ENCODE measurements at places on chromosomes 6 and 20.

DNA sequence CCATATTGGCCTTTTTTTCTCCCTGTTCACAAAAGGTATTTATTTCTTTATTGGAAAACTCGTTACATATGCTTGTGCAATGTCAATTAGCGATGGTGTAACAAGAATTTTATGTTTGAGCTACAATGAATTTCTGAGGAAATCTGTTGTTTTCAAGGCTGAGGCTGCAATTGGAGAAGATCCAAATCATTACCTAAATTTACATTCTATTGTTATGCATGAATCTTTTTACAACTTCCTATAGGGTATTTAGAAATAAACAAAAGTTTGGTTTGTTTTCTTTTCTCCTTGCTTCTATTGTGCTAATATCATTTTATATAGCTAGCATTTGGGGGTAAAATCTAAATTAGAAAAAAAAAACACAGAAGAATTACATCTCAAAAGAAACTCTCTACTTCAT is 34.7 kb upstream of the NKAIN2 start:
- DNase-seq, result no peak

DNA sequence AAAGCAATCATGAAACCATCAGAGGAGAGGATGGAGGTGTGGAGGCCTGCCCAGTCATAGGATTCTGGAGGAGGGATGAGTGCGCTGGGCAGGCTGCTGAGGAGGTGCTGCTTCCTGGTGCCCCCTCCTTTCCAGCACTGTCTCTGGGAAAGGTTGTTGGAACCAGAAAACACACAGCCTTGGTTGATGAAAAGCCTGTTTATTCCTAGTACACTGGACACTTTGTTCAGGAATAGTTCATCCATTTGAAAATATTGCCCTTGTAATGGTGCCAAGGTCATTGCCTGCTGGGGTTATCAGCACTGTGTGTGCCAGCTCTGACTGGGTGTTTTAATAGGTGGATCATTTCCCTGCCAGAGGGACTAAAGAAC is 83.7 kb upstream of the ARMC2 start:
- DNase-seq, result no peak

- no peak for DNase-seq
Observed at GRCh38 chr6:24145690-24146131, 19.7 kb downstream of the NRSN1 start.

DNA sequence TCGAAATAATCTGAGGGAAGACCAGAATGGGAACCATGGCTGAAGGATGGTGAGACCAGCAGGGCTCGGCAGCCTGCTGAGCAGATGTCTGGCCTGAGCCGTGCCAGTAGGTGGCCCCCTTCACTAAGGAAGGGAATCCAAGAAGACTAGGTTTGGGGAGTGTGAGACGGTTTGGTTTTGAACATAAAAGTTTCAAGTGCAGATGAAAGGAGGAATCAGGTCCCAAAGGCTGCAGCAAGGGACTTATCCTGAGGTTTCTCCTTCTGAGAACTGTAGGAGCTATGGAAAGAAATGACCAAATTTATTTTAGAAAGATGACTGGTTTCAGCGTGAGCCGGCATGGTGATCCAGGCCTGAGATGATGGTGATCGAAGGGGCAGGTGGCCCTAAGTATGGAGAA is 4.6 kb upstream of the OSER1 start:
- peak; percentile 42 for DNase-seq

GRCh38 chr6:28060405-28060804 is 20.0 kb upstream of the ZNF165 start:
- DNase-seq, result no peak

GRCh38 chr6:22250486-22250885 is 46.4 kb downstream of the PRL start:
- no peak for DNase-seq

DNA sequence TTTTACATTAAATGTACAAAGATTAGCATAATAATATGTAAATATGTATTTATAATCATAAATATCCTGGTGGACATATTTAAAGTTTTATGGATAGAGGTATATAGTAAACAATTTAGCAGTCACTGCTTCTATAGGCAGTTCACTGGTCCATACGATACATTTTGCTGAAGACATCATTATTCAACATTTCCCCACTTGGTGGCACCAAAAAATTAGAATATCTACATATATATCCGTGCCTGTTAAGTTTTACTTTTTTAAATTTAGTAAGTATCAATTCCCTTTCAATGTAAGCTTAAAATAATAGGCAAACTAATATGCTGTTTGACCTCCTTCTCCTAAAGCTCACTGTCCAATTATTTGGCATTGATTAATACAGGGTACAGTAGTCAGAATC is 64.2 kb downstream of the LMBRD1 start:
- no peak for DNase-seq

GRCh38 chr6:14719270-14719669 is 526.6 kb upstream of the JARID2 start:
- no peak for DNase-seq

DNA sequence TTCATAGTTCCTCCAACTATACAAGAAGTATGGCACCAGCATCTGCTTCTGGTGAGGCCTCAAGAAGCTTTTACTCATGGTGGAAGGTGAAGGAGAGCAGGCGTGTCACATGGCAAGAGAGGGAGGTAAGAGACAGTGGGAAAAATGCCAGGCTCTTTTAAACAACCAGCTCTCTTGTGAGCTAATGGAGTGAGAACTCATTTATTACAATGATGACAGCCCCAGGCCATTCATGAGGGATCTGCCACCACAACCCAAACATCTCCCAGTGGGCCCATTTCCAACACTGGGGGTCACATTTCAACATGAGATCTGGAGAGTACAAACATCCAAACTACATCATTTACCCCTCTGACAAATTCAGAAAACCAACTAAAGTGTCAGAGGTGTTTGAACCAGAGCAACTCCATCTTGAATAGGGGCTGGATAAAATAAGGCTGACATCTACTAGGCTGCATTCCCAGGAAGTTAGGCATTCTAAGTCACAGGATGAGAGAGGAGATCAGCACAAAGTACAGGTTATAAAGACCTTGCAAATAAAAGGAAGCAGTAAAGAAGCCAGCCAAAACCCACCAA is 2.2 kb upstream of the UBD start:
- no peak for DNase-seq

DNA sequence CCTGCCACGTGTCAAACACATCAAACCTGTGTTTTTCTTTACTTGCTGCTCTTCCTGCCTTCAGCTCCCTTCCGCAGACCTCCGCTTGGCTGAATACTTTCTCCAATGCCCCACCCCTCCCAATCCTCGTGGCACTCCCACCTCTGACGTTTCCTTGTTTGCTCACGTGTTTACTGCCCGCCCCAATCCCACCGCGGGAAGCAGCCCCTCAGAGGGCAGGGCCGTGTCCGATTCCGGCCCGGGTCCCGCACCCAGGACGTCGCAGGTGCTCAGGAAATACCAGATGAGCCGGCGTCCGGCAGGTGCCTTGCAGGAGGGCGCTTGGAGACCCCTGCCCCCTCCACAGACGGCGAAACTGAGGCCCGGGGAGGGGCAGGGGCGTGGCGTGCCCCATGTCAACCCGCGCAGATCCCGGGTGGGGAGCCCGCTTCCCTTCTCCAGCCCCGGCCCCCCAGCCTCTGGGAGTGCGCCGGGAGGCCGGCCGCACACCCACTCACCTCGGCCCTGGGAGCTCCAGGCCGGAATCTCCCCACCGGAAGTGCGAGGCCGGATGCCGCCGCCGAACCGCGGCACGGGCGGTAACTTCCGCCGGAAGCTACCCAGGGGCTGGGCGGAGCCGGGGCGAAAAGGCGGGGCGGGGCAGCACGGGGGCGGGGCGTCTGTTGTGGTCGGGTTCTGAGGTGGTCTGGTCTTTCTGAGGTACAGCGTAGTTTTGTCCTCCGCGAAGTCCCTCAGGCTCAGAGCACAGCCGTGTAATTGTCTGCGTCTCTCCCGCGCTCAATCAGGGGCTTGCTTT is 42.3 kb downstream of the ELMO2 start:
- peak; percentile 63 for DNase-seq

DNA sequence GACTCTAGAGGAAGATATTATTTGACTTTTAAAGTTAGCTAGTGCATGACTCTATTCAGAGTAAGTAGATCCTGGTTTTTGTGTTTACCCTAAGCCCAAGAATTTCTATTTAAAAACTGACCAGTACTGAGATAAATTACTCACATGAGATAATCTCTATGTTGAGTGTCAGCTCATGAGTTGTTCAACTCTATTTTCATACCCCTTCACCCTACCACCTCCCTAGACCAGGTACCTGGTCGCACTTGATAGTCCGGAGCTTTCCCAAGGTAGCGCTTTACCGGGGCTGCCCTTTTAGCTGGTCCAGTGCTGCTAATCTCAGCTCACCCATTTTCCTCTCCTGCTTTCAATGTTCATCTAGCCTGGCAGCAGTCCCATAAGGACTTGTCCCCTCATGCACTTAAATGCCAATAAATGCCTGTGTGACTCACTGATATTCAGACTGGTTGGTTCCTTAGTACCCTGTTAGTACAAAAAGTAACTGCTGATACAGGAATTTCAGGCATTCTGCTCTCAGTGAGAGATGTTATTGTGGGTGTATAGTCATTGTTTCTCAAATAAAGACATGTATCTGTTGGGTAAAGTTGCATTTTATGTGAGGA is 503.9 kb downstream of the ADGRB3 start:
- DNase-seq, result no peak

- no peak for DNase-seq
Observed at GRCh38 chr6:132633362-132633761, 9.3 kb upstream of the TAAR2 start.

DNA sequence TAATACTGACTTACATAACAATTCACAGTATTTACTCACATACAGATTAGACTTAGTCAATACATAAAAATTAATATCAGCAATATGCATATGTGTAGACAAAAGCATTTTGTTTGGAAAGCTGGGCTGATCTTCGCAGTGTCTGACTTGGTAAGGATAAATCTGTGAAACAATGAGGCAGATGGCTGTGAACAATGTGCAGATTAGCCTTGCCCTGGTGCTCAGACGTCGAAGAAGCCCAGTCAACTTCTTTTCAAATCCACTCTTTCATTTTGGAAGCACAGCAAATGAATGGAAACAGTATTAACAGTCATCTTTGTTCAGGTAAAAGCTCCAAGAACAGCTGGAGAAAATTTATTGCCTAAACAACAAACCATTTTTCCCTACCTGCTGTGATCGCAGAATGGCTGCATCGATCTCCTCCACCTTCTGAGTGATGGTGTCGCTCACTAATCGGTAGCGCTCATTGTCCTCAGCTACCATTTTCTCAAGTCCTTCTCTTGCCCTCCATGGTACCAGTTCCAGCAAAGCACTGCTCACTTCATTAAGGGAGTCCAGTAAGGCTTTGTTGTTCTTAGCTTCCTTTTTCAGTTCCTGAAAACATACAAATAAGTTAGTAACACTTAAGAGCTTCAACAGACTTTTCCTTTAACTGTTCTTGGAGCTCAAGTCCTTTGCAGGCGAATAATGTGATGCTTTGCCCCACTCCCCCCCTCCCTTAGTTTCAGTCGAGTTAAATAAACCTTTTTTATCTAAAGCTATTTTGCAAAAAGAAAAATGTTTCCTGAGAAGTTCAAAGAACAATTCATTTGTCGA is 116.5 kb downstream of the DST start:
- DNase-seq, result no peak

DNA sequence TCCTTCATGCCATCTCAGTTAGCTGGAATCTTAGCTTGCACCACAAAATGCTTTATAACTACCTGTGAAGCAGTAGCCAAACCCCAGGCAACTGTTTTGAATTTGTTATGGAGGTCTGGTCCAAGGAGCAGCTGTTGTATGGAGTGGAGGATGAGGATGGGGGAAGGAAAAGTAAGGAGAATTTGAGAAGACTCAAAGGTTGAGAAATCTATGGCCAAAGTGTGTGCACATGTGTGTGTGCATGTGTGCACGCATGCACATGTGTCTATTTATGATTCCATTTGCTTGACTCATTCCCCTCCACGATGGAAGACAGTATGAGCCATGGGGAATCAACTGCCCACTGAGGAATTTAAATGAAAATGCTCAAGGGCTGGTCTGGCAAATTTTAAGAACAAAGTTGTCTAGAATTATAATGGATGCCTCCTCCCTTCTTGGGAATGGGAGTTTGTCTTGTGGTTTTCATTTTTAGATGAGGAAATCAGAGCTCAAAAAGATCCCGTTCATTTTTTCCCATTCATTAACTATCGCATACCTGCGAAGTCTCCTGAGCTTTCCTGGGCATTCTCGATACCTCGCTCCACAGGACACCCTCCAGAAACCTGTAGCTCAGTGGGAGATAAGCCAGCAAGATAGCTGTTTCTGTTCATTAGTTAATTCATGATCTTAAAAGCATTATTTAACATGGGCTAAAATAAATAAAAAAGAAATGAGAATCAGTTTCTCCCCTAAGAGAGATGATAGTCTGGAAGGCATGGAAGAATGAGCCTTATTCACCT is 152.3 kb upstream of the NEDD9 start:
- DNase-seq, result no peak

DNA sequence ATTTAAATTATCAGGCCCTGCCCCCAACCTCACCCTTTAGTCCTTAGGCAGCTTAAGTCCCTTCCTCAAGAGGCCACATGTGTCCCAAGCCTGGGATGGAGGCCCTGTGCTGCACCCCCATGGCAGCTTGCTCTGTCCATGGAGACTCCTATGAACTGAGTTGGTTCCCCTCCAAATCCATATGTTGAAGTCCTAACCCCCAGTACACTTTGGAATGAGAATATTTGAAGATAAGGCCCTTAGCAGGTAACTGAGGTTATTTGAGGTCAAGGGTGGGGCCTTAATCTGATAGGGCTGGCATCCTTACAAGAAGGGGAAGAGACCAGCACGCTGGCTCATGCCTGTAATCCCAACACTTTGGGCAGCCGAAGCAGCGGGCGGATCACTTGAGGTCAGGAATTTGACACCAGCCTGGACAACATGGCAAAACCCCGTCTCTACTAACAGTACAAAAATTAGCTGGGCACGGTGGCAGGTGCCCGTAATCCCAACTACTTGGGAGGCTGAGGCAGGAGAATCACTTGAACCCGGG is 6.7 kb upstream of the BEND3 start:
- no peak for DNase-seq

GRCh38 chr6:14738497-14738896 is 507.4 kb upstream of the JARID2 start:
- no peak for DNase-seq

All from omental fat pad (tissue), 4 donors.